ENCODE measurements at places on chromosomes 13 and 19.
A peak's percentile ranks its signal among the peaks of the same experiment; 100 is the strongest.

- DNase-seq = no peak
Measured at GRCh38 chr13:99442273-99442895, 58.9 kb upstream of the TM9SF2 start.

- no peak for DNase-seq
Measured at GRCh38 chr19:40718774-40719391, 2.0 kb downstream of the ITPKC start.

DNA sequence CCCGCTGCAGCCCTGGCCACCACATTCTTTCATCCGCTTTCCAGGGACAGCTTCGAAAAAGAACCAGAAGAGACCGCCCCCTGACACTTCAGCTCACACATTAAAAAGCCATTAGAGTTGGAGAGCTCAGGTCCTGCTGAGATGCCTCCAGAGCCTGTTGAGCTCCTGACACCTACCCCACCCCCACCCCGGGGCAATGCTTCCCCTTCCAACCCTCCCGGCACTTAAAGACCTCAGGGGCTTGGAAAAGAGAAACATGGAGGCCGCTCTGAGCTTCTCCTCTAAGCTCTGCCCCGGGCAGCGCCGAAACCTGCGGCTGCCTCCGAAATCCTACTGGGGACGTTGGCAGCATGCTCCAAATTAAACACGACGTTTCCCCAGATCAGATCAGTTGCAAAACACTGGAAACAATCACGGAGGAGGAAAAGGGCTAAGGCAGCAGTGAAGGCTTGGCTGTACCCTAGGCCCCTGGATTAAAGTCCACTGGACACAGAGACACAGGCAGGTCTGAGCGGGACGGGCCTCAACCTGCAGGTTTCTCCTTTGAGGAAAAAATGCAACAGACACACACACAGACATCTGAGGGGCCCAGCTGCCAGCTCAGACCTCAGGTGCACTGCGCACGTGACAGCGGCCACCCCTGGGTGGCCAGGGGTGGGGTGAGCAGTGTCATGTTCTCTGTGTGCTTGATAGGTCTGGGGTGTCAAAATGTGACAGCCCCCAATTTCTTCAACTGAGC lies 9.6 kb downstream of the SH3GL1 start:
- DNase-seq = no peak

DNA sequence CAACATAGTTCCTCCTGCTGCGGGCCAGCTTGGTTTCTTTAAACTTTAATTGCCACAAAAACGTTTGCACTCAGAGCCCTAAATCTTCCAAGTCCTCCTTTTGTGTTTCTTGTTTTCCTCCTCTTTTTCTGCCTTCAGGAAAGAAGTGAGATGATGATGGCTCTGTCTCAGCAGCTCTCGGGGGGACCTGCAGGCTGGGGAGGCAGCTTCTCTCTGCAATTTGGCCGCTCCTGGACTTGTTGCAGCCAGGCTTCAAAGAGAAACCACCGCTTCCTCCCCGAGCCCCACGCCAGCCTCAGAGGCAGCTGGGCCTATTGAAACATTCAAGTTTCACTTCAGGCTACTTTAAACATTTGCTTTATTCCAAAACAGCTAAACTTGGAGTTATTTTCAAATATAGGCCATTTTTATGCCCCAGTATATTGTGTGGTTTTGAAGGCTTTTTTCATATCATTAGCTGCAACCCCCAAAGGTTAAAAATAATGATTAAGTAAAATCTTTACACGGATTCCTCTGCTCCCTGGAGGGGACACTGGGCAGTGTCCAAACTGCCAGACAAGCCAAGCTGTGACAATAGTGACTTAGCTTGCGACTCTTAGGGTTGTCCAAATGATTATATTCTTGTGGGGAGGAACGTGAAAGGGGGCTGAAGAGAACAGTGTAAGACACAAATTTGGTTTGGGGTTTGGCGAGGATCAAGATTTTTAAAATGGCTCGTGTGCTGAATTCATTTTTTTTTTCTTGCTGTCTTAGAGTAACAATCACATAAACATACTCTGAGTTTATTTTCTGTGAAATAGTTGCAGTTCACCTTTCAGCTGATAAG lies 330.8 kb downstream of the DLEU7 start:
- DNase-seq = no peak

DNA sequence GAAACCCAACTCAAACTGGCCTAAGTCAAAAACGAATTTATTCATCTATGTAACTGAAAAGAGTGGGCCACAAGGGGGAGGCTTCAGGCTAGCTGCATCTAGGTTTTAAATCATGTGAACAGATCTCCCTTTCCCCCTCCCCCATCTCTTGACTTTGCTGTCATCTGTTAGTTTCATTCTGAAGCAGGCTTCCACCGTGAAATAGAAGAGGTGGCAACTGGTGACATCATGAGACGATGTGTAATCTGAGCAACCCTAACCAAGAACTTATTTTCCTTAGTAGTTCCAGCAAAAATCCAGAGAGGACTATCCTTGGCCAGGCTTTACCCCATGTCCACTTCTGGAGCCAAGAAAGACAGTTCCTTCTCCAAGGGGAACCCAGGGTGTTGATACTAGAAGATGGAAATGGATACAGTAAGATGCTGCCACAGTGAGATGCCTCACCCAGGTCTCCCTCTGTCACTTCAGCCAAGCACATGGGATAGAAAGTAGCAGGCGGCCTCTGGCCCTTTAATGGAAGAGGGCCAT lies 9.4 kb downstream of the SAMD4B start:
- DNase-seq = no peak

DNA sequence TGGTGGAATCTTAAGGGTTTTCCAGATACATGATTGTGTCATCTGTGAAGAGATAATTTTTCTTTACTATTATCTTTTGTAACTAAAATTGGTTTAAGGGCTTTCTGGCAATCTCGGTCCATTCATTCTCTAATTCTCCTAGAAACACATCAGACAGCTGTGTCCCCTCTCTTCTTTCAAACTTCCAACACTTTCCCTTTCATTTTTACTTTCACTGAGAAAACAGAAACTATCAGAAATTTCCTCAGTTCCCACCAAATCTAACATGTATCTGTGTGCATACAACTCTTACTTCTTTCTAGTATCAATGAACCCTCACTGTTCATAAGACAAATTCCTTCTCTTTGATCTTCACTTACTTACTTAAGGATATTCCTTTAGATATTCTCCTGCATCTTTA lies 40.2 kb downstream of the KCNRG start:
- no peak for DNase-seq

DNA sequence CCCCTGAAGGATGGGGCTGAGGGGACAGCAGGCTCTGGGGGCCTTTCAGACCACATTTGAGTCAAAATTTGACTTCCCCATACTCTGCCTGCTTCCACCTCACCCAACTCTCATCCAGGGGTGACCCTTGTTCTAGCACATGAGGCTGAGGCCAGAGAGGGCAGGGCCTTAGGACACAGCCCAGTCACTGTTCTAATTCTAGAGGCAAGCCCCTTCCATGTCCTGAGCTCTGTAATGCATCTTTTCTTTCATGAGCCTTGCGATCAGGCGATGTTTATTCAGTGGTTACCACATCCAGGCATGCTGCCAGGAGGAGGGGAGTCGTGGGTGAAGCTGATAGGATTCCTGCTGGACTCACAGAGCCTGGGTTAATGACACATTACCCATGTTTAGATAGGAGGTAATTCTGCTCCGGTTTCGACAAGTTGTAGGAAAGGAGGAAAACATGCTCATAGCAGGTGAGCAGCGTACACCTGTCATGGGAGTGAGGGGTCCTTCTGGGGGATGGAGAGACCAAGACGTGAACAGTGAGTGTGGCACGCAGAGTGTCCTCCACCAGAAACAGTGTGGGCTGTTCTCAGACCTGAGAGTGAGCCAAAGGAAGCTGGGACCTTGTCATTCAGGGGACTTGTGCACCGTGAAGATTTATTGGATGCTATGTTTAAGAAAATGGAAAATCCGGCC lies 9.3 kb downstream of the RPS9 start:
- DNase-seq = peak; percentile 93

DNA sequence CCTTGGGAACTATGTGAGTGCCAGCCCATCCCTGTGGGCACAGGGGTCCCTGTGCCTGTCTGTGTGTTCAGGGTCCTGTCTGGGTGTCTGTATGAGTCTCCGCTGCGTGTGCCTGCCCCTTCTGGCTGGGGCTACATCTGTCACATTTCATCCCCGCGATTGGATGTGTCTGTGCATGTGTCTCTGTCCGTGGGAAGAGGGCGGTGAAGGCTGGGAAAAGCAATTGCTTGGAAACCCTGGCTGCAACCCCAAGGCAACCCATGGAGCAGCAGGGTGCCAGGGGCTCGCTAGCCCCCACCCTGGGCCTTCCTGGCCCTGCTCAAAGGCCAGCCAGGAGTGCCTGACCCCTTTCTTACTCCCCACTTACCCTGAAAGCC lies 1.4 kb downstream of the MAG start:
- DNase-seq = no peak

DNA sequence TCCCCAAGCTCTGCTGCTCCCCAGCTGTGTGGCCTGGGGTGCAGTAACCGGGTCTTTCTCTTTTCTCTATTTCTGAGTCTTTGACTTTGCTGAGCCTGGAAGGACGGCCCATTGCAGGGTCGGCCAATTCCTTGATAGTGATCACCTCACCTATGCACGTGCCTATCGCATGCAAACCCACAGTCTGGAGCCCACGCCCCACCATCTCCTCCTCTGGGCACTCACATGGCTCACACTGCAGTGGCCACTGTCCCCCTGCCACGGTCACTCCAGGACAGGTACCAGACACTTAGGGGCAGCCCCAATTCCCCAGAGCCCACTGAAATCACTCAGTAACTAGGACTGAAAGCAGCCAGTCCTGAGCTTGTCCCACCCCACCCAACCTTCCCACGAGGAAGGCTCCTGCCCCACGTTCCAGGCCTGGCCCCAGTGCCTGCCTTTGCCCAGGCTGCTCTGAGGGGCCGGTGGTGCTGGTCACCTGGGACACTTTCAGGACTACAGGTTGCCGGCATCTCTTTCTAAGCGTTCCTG lies 137.6 kb downstream of the TEX29 start:
- no peak for DNase-seq

DNA sequence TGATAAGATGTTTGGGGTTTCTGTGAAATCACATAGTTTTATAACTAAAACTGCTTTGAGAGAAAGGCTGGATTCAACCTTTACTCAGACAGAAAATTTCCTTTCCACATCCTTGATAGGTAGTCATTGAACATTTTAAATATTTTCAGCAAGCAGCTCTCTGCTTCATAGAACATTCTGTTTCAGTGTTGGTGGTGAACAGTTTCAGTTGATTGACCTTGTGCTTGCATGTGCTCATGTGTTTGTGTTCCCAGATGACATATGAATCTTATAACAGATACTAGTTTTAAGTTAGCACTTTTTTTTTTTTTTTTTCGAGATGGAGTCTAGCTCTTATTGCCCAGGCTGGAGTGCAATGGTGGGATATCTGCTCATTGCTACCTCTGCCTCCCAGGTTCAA lies 290.1 kb downstream of the HS6ST3 start:
- no peak for DNase-seq

GRCh38 chr19:4638317-4638716 lies 999 bp upstream of the TNFAIP8L1 start:
- DNase-seq = no peak

DNA sequence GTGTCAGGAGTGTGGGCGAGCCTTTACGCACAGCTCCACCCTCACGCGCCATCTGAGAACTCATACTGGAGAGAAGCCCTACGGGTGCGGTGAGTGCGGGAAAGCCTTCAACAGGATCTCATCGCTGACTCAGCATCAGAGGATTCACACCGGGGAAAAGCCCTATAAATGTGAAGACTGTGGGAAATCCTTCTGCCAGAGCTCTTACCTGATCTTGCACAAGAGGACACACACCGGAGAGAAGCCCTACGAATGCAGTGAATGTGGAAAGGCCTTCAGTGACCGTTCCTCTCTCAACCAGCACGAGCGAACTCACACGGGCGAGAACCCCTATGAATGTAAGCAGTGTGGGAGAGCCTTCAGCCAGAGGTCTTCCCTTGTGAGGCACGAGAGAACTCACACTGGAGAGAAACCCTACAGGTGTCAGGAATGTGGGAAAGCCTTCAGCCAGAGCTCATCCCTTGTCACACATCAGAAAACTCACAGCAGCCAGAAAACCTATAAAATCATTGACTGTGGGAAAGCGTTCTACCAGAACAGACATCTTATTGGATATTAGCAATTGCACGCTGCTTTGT lies 6.9 kb upstream of the ZNF555 start:
- DNase-seq = no peak

DNA sequence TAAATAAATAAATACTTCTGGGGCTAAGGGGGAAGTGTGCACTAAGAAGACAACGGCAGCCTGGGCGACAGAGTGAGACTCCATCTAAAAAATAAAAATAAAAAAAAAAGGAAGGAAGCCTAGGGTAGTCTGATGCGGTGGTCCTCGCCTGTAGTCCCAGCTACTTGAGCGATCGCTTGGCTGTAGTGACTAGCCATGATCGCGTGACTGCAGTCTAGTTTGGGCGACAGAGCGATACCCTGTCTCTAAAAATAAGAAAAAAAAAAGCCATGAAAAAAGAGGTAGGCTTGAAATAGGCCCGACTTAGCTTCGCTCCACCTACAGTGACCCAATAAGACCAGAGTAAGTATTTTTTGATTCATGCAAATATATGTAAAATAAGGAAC lies 661 bp upstream of the BABAM1 start:
- DNase-seq = no peak

- no peak for DNase-seq
Measured at GRCh38 chr13:20181188-20181587, 11.6 kb downstream of the GJB2 start.

GRCh38 chr19:9981406-9982260 lies 28.7 kb downstream of the COL5A3 start:
- no peak for DNase-seq

GRCh38 chr13:103803349-103803748 lies 737.1 kb upstream of the SLC10A2 start:
- DNase-seq = no peak

- no peak for DNase-seq
Measured at GRCh38 chr19:40217027-40217810, 965 bp downstream of the TTC9B start.

- DNase-seq = no peak
Measured at GRCh38 chr19:1087813-1088415, 7.3 kb downstream of the POLR2E start.

- no peak for DNase-seq
Measured at GRCh38 chr19:1223018-1223855, 14.6 kb downstream of the CBARP start.

GRCh38 chr13:36543671-36544070 lies 111.4 kb downstream of the CCNA1 start:
- DNase-seq = no peak

DNA sequence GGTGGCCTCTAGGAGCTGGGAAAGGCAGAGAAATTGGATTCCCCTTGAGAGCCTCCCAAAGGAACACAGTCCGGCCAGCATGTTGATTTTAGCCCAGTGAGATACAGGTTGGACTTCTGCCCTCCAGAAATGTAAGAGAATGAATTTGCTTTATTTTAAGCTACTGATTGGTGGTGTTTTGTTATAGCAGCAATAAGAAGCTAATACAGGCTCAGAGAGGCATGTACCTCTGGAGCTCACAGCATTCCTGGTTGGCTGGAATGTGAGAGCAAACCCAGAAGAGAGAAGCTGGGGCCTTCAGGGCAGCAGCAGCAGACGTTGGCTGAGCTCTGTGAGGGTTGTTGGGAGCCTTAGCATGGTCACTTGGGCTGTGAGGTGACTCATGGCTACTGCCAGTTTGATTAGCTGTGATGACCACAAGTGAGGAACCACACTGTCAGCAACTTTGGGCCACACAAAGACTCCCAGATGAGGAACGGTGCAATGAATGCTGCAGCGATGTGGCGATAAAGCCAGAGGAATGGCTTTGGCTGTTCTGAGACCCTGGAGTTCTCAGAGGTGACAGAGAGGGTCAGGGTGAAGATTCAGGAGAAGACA lies 80.1 kb downstream of the CYSLTR2 start:
- no peak for DNase-seq
